ENCODE measurements at places on chromosomes 7 and 10.

DNA sequence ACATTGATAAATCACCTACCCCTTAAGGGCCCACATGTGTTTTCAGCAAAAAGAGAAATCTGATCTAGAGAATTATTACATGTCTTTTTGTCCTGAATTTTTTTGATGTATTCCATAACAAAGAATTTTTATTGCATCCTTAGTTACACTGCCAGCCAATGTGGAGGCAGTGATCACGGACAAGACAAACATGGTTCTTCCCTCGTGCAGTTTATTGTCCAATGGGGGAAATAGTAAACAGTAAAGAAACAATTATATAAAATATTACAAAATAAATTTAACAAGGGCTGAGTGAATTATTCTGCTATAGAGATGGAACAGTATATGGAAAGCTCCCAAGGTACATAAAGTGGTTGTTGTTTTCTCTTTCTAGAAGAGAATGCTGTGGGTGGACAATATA, 2.0 kb downstream of the STEAP2 start:
- no peak for DNase-seq

DNA sequence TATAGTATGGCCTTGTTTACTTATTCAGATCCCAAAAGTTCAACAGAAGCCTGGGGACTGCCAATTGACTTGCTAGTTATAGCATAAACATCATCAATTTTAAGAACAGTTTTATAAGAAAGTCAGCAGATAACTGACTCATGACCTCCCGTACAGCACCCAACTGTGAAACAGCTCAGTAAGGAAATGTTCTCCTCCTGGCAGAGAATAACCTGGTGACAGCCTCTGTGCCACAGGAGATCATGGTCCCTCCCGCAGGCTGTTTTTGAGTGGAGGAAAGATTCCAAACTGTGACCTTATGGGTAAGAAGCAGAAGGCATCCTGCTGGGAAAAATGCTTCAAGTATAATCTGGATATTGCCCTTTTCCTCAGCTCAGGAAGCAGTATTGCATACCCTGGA, 182.5 kb downstream of the SEMA3D start:
- DNase-seq, result no peak

DNA sequence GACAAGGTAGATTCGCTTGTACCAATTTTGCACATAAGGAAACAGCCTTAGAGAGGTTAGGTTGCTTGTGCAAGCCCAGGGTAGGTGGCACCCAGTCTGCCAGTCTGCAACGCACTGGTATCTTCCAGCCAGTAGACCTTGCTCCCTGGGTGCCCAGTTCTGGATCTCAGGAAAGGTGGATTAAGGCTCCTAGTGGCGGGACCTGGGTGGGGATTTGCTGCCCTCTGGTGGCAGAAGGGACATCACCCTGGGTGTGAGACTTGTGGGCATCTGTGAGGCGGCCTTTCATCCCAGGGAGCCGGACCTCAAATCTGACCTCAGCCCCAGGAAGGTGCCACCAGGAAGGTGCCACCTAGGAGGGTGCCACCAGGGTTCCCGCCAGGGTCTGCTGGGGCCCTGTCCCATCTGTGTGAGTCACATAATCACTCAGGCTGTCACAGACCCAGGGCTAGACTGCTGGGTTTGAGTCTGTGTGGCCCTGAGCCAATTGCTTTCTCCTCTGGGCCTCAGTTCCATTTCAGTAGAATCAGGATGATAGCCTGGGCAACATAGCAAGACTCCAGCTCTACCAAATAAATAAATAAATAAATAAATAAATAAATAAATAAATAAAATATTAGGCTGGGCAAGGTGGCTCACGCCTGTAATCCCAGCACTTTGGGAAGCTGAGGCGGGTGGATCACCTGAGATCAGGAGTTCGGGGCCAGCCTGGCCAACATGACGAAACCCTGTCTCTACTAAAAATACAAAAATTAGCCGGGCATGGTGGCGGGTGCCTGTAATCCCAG, 5.3 kb upstream of the PRKRIP1 start:
- DNase-seq, result peak; percentile 9

DNA sequence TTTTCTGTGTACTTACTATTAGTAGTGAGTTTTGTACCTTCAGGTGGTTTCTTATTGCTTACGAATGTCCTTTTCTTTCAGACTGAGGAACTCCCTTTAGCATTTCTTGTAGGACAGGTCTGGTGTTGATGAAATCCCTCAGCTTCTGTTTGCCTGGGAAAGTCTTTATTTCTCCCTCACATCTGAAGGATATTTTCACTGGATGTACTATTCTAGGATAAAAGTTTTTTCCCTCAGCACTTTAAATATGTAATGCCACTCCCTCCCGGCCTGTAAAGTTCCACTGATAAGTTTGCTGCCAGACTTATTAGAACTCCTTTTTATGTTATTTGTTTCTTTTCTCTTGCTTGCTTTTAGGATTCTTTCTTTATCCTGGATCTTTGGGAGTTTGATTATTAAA, 1.7 kb upstream of the CYCS start:
- no peak for DNase-seq

All from fibroblast of skin of left biceps (primary cell).